ENCODE measurements at places on chromosomes 5 and 9.

- no peak for DNase-seq
These were observed 36.8 kb downstream of the FGD3 start for GRCh38 chr9:92983984-92984589.

DNA sequence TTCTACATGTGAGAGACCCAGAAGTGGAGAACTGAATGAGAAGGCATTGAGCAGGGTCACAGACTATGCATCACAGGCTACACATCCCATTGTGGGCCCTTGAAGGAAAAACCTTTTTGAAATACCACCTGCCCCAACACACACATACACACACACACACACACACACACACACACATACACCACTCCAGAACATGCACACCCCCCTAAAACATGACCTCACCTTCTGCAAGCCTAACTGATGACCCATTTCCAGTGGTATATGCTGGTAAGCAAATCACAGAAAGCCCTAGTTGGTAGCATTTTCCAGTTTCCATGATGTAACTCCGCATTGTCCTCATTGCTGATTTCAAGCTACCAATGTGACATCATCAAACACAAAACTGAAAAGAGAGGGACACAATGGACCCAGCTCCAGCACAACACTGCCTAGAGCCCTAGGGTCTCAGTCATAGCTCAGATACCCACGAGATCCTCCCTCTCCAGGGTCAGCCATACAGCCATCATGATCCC, 36.4 kb downstream of the THBS4 start:
- DNase-seq: no peak

GRCh38 chr9:109745335-109746283, 34.4 kb upstream of the PALM2AKAP2 start:
- DNase-seq: no peak

DNA sequence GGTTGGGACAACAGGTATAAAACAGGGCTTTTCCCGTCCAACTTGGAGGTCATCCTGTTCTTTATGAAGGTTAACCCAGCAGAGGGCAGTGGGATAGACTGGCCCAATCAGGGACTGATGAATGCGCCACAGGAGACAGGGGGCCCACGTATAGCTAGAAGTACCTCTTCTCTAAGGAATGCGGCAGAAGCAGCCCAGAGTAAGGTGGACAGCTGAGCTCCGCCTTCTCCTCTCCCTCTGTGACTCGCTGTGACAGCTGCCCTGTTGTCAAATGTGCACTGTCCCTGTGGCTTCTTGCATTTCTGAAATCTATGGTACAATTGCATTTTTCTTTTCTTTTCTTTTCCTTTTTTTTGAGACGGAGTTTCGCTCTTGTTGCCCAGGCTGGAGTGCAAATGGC, 306.6 kb downstream of the FBXL7 start:
- DNase-seq: no peak

All from effector CD4-positive, alpha-beta T cell (primary cell).